Activated CD8-positive, alpha-beta T cell treated with anti-CD3 and anti-CD28 coated beads for 36 hours (primary cell): ENCODE measurements at places on chromosomes 6 and 20. TPM values are rescaled to one million over a fixed set of nuclear protein-coding genes. Genes with fewer than 3 reads are reported as not detected.

The CYP39A1 gene
- not detected for total RNA-seq

The RAET1L gene
- not detected for total RNA-seq

The PARD6B gene
- 6.6 TPM for total RNA-seq

The BNIP5 gene
- total RNA-seq, result not detected

The INSM1 gene
- 0.99 TPM for total RNA-seq

The BMP7 gene
- not detected for total RNA-seq

The SYNDIG1 gene
- total RNA-seq, result not detected

The UBE2C gene
- total RNA-seq, result 149 TPM

The ARMC2 gene
- 4.6 TPM for total RNA-seq

GRCh38 chr20:11132819-11133415, 459.1 kb upstream of the JAG1 start:
- no peak for DNase-seq

DNA sequence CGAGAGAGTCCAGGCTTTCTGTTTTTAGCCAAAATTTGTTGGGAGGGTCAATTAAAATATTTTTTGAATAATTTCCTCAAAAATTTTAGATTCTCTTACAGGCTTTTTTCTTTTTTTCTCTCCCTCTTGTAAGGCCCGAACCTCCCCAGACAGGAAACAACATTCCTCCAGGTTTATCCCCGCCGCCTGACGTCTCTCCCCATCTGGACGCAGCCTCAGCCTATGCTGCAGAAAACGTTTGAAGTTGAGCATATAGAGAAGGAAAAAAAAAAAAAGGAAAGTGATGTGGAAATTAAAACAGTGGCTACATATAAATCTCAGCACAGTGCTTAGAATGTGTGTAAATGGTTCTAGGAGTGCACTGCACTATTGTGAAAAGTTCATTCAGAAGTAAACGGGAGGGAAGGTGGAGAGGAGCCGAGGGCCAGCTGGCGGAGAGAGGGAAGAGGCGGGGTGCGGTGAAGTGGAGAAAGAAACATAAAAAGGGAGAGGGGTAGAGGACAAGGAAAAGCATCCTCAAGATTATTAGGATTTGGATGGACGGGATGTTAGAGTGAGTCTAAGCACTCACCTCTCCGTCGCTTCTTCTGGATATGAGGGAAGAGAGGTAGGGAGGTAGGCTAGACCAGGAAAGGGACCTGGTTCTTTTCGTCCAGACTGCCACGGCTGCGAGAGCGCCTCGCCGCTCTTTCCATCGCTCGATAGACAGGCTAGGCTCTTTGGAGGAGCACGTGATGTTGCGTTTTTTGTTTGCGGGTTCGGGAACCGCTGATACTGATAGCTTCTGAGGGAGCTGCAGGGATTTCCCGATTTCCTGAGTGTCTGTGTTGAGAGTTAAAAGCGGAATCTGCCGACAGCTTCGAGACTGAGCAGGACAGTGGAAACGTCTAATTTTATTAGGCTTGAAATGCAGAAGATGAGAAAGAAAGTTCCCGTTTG, 98.7 kb downstream of the TRIM27 start:
- DNase-seq, result no peak

DNA sequence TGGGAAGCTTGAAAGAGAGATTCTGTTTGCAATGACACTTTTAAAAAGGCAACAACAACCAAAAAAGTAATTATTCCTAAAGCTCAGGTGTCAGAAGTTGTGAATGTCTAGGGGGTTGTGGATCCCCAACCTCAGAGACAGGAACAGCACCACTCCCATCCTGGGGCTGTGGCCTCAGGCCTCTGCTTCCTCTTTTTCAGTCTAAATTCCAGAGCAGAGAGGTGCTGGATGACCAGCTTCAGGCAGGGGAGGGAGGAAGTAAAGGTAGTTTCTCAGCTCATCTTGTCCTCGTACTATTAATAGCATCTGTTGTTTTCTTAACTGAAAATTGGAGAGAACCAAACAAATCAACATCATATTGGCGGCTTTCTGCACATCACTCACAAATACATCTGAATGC, 8.3 kb downstream of the NT5E start:
- DNase-seq, result no peak

- DNase-seq, result no peak
Measured at GRCh38 chr20:15806105-15806504, 767.1 kb downstream of the KIF16B start.

DNA sequence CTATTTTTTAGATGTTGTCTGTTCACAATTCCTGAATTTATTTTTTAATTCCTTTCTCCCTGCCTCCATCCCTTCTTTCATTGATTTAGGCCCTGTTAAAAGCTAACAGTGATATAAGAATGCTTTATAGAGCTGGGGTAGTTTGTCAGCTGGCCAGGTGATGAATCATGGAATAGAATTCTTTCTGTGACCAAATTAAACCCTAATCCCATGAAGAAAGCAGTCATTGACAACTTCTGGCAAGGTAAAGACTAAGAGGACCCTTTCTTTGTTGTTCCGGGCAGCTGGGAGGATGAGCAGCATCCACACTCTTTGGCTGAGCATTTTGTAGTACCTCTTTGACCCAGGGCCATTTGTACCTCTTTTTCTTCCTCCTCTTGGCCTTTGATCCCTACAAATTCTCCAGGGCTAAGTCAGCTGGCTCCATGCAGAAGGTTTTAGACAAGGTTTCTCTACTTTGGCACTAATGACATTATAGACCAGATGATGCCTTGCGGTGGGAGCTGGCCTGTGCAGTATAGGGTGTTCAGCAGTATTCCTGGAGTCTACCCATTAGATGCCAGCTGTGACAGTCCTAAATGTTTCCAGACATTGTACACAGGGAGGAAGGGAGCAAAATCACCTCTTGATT, 102.9 kb downstream of the SLX4IP start:
- no peak for DNase-seq

GRCh38 chr6:134723081-134723871, 226.6 kb downstream of the ALDH8A1 start:
- DNase-seq, result no peak

DNA sequence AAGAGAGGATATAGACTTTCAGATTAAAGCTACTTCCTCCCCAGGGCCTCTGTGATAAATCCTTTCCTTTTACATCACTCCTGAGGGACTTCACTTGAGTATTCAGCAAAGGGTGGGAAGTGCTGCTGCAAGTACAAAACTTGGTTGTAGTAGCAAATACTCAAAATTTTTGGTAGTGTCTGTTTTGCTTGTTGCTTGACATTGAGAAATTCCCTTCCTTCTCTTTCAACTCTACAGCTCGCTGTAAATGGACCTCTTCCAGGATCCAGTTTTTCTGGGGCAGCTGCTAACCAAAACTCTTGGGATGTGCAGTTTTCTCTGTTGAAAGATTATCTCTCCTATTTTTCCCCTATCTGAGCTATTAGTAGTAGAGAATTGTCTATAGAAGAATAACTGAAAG, 472.0 kb downstream of the CD109 start:
- DNase-seq, result no peak

DNA sequence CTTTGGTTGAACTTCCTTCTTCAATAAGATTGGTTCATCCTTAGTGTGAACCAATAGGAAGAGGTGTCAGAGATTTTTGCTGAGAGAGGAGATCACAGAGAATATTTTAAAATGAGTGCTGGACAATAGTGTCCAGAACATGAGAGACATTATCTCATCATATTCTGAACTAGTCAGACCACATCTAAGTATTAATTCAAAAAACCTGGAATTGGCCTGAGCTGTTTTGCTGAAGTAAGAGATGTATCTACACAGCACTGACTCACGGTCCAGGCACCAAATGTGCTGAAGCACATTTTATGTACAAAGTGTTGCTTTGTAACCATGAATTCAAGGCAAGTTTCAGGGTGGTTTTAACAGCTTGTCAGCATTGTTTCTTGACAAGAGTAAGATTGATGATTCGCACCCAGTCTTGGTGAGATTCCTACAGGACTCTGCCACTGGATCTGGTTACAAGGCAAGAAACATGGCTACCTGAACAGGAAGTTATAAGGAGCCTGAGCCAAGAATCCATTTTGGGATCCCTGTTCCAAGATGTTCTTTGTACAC, 178.2 kb upstream of the HEY2 start:
- DNase-seq, result no peak

DNA sequence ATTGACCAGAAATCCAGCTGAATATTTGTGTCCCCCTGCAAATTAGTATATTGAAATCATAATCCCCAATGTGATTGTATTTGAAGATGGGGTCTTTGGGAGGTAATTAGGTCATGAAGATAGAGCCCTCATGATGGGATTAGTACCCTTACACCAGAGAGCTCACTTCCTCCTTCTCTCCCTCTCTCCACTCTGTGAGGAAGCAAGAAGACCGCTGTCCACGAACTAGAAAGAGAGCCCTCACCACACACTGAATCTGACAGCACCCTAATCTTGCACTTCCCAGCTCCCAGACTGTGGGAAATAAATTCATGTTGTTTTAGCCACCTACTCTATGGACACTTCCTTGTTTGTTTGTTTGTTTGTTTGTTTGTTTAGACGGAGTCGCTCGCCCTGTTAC, 11.9 kb upstream of the PLAGL1 start:
- DNase-seq, result no peak

DNA sequence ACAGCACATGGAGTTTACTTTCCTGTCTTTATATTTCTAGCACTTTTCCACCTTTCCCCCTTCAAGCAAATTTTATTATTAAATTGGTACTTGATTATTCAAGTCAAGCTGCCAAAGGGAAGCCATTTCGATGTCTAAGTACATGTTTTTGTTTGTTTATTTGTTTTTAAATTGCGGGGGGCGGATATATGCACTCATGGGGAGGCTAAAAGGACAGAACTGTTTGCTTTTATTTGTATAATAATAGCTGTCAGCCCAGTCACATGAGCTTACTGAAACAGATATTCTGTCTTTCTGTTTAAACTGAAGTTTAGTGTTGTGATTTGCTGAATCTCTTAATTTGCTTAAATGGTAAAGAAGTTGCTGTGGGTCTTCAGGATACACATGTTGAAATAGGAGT, 49.6 kb upstream of the PLCG1 start:
- DNase-seq, result no peak

GRCh38 chr20:11302436-11302835, 615.3 kb upstream of the BTBD3 start:
- DNase-seq, result no peak

DNA sequence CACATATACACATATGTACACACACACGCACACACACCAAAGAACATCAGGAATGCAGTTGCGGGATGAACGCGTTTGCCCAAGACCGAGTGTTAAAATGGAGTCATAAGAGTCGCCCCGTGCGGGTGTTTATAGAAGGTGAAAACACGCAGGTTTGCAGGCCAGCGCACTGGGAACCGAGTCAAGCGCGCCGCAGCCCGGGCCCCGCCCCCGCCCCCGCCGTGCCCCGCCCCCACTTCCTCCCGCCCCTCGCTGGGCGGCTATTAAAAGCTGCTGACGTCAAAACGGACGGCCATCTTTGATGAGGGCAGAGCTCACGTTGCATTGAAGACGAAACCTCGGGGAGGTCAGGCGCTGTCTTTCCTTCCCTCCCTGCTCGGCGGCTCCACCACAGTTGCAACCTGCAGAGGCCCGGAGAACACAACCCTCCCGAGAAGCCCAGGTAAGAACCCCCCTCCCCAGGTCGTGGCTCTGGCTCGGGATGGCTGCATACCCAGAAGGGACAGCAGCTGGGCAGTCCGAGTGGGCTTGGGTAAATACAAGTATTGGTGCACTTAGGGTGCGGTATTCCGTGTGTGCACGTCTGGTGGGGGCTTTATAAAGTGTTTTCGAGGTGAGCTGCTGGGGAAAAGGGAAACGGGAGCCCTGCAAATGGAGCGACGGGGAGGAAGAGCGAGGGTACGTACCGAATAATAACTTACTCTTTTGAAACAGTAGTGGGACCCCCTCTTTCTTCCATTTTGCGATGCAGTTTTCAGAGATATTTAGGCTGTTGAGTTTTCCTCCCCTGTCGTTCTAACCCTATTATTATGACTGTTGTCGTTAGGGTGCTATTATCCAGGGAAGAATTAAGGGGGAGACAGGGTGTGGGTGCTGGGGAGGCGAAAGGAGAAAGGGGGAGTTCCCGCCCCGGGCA, at the start of gene SNAP25:
SNAP25 (plus strand) TSS at position 295 of the 916 bp plus-strand sequence. CDS start 56,662 bp downstream, outside the sequence.
- DNase-seq, result peak; percentile 61

GRCh38 chr20:25206063-25206403, 10.5 kb downstream of the ENTPD6 start:
- DNase-seq, result no peak

DNA sequence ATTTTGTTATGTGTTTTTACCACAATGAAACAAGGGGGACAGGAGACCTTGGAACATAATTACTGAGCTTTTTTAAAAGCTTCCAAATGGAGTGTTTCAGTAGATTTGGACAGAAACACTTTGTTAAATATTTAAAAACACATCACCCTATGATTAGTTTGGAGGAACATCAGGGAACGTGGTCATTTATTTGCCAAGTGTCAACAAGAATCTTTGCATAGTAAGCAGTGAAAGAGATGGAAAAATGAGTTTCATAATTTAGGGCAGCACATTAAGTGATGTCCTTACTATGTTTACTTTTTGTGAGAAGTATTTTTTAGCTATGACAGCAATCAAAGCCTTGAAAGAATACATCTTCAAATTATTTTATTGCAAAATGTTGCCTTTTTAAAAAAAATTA, 82.6 kb downstream of the PROKR2 start:
- DNase-seq, result no peak

DNA sequence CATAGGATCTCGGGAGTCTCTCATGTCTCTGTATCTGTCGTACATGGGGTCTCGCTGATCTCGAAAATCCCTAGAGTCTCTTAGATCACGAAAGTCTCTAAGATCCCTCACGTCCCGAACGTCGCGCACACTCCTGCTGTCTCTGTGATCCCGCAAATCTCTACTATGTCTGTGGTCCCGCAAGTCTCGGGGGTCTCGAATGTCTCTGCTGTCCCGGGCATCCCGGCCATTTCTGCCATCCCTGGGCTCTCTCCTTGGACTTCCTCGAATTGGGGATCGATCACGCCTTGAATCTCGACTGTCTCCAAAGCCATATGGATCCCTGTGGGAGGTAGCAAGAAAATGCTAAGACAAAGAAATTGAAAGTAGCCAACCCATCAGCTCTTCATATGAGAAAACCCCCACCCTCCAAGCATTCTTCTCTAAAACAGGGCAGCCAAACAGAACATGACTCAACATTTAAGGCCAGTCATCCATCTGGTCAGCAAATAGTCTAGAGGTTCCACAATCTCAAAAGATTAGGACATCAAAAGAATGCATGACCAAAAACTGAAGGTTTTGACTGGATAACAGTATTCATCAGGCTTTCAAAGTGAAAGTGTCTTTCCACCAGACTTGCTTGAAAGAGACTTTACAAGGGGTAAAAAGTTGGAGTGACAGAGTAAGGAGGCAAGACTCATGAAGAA, 19.4 kb downstream of the NCOA5 start:
- DNase-seq, result no peak

- no peak for DNase-seq
Measured at GRCh38 chr20:51350941-51351631, 191.4 kb downstream of the NFATC2 start.
